Smooth muscle cell of the brain vasculature (primary cell): ENCODE measurements at places on chromosomes 7 and 10.
A peak's percentile ranks its signal among the peaks of the same experiment; 100 is the strongest.

- no peak for DNase-seq
These were observed 42.1 kb upstream of the NAMPT start for GRCh38 chr7:106326594-106327537.

DNA sequence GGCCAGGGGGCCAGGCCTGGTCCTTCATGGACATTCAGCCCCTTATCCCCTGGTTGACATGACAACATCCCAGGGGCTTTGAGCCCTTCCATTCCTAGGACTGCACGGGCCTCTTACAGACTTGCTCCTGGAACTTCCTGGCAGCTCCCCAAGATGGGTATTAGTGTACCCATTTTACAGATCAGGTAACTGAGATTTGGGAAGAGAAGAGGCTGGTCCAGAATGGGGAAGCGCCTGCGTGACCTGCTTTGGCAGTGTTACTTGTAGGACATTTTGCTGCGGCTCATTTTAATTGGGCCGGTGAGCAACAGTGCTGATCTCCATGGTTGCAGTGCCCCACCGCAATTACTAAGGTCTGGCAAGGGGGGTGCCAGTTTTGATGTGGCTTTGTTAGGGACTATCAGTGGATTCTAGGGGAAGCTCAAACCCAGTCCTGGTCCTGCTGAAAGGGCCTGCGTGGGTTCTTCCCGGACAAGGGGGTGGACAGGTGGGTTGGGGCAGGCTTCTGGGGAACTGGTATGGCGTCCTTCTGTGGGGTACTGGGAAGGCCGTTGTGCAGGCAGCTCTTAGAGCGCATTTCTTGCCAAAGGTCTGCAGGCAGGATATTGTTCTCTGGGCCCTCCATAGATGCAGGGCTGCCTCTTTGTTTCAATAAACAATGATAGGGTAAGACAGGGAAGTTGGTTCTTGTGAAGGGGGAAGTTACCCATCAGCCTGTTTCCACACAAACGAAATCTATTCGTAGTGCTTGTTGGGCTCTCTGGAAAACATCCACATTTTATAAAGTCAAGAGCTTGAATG, 137.6 kb downstream of the RGS10 start:
- DNase-seq: no peak

GRCh38 chr10:100025576-100025975, 15.8 kb upstream of the DNMBP start:
- DNase-seq: no peak

GRCh38 chr10:128689667-128690066, 563.4 kb upstream of the MKI67 start:
- no peak for DNase-seq

DNA sequence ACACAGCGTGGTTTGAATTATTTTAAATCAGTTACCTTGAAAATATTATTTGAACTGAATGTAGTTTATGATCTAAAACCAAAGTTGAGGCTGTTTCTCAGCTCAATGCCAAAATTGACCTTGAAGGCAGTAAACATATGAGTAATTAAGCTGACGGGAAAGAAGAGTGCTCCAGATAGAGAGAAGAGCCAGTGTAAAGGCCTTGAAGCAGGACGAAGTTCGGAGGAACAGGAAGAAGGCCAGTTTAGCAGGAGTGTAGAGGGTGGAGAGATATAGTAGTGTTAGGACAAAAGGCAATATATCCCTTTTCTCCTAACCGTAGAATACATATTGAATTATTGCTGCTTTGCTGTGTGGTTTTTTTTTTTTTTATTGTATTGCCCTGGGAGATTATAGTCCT, 63.2 kb downstream of the CYP51A1 start:
- no peak for DNase-seq

DNA sequence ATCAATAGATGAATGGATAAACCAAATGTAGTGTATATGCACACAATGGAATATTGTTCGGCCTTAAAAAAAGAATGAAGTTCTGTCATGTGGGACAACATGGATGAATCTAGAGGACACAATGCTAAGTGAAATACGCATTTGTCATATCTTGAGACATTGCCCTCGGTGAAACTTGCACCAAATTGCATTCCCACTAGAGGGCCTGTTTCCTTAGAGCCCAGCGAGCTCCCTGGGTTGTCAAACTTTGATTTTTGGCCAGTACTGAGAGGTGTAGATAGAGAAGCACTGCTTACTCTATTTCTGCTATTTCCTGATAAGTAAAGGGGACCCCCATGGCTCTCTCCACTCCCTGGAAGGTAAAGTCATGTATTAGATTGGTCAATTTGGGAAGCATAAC, 157.1 kb downstream of the GPAM start:
- no peak for DNase-seq

DNA sequence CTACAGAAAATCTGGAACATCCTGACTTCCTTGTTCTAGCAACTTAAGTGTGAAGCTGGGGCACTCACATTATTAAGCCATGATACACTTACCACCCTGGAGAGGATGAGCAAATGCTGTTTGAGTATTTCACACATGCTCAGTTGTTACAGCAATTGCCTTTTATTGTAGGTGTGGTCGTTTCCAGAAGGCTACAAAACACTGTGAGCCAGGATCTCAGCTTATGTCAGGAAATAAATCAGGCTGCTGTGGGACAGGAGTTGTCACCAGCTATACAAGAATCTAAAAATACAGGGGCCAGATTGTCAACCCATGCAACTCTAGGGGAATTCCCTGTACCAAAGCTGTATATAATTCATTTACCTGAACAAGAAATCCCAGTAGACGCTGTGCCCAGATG, 273.3 kb upstream of the SP4 start:
- DNase-seq: no peak

GRCh38 chr7:117143580-117143979, 179.3 kb downstream of the WNT2 start:
- DNase-seq: no peak

- DNase-seq: no peak
These were observed 2.7 kb upstream of the CUL2 start for GRCh38 chr10:35092851-35093250.

DNA sequence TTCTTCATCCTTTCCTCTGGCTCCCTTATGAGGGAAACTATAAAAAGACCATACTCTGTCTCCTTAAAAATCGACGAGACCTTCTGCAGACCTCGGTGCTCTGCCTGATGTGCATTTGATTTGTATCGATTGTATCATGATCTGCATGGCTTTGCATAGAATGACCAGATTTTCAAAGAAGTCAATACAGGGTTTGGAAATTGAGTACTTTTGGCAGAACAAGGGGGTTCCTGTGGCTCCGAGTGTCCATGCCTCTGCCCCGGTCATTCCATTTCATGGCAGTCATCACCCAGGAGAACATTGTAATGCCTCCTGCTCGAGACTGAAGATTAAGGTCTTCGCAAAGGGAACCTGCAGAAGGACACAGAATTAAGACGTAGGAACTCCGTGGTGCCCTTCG, 685 bp downstream of the CASP2 start:
- peak; percentile 9 for DNase-seq

DNA sequence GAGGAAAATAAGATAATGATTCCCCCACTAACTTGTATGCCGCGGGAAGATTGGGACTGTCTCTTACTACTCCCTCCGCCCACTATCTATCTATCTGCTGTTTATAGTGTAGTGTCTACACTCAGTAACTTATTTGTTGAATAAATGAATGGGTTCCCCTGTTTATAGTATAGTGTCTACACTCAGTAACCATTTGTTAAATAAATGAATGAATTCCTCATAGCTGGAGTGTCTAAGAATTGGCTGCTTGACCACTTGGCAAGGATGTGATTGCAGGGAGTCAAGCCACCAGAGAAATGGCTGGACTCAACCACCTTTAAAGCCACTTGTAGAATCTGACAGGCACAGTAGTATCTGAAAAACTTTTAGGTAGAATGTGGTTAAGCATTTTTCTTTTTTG, 147.1 kb downstream of the TRIL start:
- DNase-seq: no peak

DNA sequence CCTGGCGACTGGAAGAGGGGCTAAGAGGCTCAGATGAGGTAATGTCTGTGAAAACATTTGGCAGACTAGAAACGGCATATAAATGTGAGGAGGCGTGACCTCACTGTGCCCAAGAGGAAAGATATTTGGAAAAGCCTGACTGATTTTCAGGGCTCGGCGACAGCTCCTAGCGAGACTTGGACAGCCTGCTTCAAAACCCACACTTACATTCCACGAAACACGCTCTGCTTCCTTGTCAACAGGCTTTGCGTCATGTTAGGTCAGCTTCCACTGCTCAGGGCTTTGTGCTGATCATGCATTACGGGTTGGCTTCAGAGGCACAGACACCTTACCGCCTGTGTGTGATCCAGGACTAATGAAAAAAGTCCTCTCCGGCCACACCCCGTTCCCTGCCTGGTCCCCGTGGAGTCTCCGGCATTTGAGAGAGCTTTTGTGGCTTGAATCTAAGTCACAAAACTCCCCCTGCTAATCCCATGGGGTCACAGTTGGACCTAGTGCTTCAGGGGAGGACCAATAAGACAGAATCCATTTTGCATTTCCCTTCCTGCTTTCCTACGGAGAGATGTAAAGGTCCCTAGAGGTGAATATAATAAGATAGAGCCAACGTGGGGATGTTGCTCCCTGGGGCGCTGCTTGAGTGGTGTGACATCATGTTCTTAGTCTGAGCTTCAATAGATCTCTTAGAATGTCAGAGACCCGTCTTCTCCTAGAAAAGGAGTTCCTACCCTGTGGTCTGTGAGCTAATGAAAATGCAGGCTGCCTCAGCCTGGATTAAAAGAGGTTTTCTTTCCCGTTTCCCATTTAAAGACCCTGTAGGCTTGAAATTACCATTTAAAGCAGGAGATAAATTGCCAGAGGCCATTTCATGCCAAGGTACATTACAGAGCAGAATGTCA, 25.5 kb downstream of the FGFBP3 start:
- no peak for DNase-seq

DNA sequence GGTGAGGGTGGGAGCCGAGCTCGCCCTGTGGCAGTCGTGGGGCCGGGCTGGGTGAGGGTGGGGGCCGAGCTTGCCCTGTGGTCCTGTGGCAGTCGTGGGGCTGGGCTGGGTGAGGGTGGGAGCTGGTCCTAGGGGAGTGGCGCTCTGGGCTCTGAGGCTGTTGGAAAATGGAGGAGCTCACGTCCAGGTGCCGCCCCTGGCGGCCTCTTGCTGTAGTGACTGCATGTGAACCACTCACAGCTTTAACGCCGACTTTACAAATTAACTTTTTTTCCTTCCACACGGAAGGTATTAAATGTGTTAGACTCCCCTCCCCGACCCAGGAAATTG, 312.6 kb downstream of the WDR37 start:
- DNase-seq: no peak

- no peak for DNase-seq
These were observed 776 bp downstream of the PEX1 start for GRCh38 chr7:92527300-92528187.

DNA sequence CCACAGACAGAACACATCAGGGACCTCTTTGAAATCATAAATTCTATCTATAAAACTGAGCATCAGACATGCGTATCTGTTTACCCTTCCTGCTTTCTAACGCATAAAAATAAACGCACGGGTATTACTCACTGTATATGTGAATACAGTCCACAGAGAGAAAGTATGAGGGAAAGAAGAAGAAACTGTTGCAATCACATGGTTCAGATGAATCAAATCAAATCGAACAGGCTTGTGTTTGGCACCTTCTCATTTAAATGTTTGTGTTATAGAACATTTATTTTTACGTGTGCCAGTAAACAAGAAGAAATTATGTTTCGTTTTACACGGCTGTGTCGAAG, 322.0 kb downstream of the FRMD4A start:
- no peak for DNase-seq

GRCh38 chr7:116583653-116584052, 58.8 kb downstream of the CAV1 start:
- no peak for DNase-seq

GRCh38 chr10:119005362-119006043, 24.0 kb upstream of the NANOS1 start:
- DNase-seq: no peak

GRCh38 chr7:31439165-31439564, 74.7 kb upstream of the ITPRID1 start:
- no peak for DNase-seq

GRCh38 chr10:5622186-5622960, 44.0 kb downstream of the ASB13 start:
- DNase-seq: no peak

GRCh38 chr7:28889290-28889689, 68.8 kb downstream of the TRIL start:
- DNase-seq: no peak

- DNase-seq: no peak
These were observed 128.5 kb downstream of the TACC2 start for GRCh38 chr10:122117475-122117874.

GRCh38 chr10:14385596-14386593, 55.2 kb upstream of the FRMD4A start:
- DNase-seq: no peak

DNA sequence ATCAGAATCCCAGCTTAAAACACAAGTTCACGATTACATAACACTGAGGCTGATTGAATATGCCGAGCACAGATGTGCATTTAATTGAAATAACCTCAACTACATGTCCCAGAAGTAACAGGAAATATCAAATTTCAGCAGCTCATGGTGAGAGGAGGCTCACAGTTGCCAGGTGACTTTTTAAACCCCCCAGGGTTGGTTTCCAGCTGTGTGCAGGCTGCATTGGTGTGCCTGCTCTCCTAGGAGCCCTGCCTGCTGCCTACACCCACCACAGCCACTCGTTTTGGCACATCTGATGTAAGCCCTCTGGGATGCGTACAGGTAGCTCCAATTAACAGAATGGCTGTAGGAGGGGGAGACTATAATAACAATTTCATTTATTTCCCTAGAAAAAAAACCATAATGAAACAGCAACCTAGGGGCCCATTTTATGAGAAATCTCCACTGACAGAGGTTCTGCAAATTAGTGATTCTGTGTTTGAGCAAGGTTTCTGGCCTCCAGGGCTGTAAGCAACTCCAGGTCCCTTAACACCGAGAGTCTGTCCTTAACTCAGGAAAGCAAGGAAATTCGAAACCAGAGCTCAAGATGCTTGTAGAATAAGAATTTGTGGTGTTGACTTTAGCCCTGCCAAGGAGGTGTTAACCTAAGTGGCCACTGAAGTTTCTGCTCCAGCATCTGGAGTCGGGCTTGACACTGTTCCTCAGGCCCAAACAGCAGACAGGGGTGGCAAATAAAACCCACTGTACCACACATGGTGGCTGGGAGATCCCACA, 161.9 kb downstream of the BMPER start:
- DNase-seq: no peak

DNA sequence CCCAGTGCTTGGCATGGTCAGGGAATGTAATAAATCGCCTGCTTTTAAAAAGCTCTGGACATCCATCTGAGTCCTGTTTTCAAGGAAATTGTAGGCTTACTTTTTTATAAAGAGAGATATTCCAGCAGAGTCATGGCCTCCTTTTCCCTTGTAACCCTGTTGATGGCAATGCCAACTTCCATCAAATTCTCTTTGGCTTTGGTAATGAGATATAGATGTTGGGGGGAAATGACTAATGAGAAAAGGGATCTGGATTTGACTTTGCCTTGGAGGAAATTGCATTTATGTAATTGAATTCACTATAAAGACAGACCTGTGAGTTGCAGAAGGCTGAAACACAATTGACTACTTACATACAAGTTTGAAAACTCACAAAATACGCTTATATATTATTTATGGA, 347.5 kb downstream of the GPR158 start:
- DNase-seq: no peak

DNA sequence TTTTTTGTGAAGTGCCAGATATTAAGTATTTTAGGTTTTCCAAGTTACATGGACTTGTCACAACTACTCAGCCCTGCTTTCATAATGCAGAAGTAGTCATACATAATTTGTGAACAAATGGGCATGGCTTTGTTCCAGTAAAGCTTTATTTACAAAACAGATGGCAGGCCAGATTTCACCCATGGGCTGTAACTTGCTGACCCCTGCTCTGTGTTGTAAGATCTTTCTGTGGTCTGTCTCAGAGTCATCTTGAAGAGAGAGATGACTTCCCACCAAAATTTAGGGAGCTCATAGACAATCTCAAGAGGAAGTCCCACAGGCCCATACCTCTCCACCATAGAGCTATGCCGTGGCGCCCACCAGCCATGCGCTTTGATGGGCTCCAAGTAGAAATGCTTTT, 616.1 kb downstream of the LRMDA start:
- DNase-seq: no peak
